Pulmonary artery endothelial cell (primary cell): ENCODE measurements at places on chromosomes 2 and 18. TPM values are rescaled to one million over a fixed set of nuclear protein-coding genes. Genes with fewer than 3 reads are reported as not detected.

Gene RTP5
- total RNA-seq, result not detected in 2 replicates

Gene CCDC74B
- total RNA-seq, result 1.2 and 1.5 TPM in 2 replicates

Gene ARHGAP28
- total RNA-seq, result 0.39 and 4.4 TPM in 2 replicates

Gene ERICH2
- not detected in 2 replicates for total RNA-seq

Gene C2orf78
- total RNA-seq, result not detected in 2 replicates

Gene SERPINB10
- total RNA-seq, result not detected in 2 replicates

Gene NEU2
- not detected in 2 replicates for total RNA-seq

Gene PDE6D
- total RNA-seq, result 16.9 and 22.1 TPM in 2 replicates

Gene CREG2
- 0.81 and 1.6 TPM in 2 replicates for total RNA-seq

Gene PASK
- 5.5 and 10.5 TPM in 2 replicates for total RNA-seq

Gene C1QL2
- total RNA-seq, result not detected in 2 replicates

Gene AGXT
- total RNA-seq, result not detected in 2 replicates

Gene COL4A3
- total RNA-seq, result 0.04 and 0.26 TPM in 2 replicates

Gene UPP2
- not detected in 2 replicates for total RNA-seq

Gene PLCL1
- 2.3 and 4.4 TPM in 2 replicates for total RNA-seq

Gene AQP4
- total RNA-seq, result not detected in 2 replicates

Gene ANO7
- 0.25 and 0.59 TPM in 2 replicates for total RNA-seq

Gene PTPN4
- 43.3 and 48.4 TPM in 2 replicates for total RNA-seq

Gene SLC25A12
- 17.9 and 18.3 TPM in 2 replicates for total RNA-seq

Gene PTH2R
- total RNA-seq, result 0.04 TPM in 1 of 2 replicates, not detected in the other

Gene SOWAHC
- 2.6 and 6.4 TPM in 2 replicates for total RNA-seq

Gene MOGAT1
- total RNA-seq, result not detected in 2 replicates

Gene FEV
- total RNA-seq, result not detected in 2 replicates

Gene ACMSD
- not detected in 2 replicates for total RNA-seq

Gene GALNT14
- not detected in 2 replicates for total RNA-seq

Gene BUB1
- total RNA-seq, result 27.7 and 101 TPM in 2 replicates

Gene IL36G
- total RNA-seq, result not detected in 2 replicates

Gene SPATA3
- not detected in 2 replicates for total RNA-seq

Gene CPO
- total RNA-seq, result not detected in 2 replicates

Gene HRH4
- total RNA-seq, result 0.07 TPM in 1 of 2 replicates, not detected in the other

Gene ERBB4
- total RNA-seq, result 0.07 and 0.11 TPM in 2 replicates

Gene EIF4E2
- total RNA-seq, result 122 and 124 TPM in 2 replicates

Gene RAB6C
- not detected in 2 replicates for total RNA-seq

Gene SIX3
- total RNA-seq, result not detected in 2 replicates

Gene FTCDNL1
- 0.73 and 1.2 TPM in 2 replicates for total RNA-seq

Gene CNGA3
- not detected in 2 replicates for total RNA-seq

Gene C2orf81
- total RNA-seq, result 0.13 and 0.28 TPM in 2 replicates

Gene LRRC30
- total RNA-seq, result not detected in 2 replicates

Gene FMNL2
- 26.6 and 27.0 TPM in 2 replicates for total RNA-seq

Gene DUSP19
- total RNA-seq, result 2.1 and 4.5 TPM in 2 replicates

Gene SEMA4C
- total RNA-seq, result 17.2 and 19.4 TPM in 2 replicates

Gene DSC2
- total RNA-seq, result under 0.01 and 0.13 TPM in 2 replicates

Gene KCNE4
- not detected in 2 replicates for total RNA-seq

Gene NPPC
- not detected in 2 replicates for total RNA-seq

Gene RPRM
- total RNA-seq, result not detected in 2 replicates
